ENCODE measurements at places on chromosomes 2 and 18.

DNA sequence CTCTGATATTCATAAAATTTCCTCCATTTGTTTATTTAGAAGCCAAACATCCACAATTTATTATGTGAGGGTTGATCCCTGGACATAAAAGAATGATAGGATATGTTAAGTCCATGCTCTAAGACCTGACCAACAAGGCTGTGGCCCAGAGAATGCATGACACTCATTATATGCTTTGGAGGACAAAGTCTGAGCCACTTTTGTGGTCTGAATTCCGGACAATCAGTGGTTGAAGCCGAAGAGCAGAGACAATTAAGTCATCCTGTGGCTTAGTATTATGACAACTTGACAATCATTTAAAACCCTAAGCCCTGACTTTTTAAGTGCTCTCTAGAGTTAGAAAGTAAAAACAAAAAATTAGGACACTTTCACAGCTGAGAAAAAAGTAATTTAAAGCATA, 483.3 kb downstream of the PLCL1 start:
- no peak for DNase-seq

DNA sequence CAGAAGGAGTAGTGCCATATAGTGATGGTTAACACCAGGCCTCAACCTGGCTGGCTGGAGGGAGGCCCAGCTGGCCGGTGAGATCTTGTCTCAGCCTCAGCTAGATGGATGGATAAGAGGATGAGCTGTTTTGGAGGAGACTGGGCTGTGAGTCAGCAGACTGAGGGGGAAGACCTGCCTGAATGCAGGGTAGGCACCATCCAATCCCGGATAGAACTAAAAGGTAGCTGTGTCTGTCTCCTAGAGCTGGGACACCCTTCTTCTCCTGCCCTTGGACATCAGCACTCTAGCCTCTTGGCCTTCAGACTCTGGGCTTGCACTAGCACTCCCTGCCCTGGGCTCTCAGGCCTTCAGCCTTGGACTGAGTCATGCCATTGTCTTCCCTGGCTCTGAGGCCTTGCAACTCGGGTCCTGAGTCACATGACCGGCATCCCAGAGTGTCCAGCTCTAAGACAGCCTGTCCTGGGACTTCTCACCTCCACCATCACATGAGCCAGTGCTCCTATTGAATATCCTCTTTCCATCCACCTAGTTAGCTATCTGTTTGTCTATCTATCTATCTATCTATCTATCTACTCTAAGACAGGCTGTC, 131.3 kb downstream of the TPO start:
- DNase-seq, result no peak

- no peak for DNase-seq
Observed at GRCh38 chr2:151049746-151050145, 211.9 kb downstream of the RBM43 start.

GRCh38 chr18:53798516-53798915, 426.0 kb downstream of the MBD2 start:
- no peak for DNase-seq

GRCh38 chr2:43133708-43134570, 92.5 kb downstream of the ZFP36L2 start:
- DNase-seq, result peak; percentile 51

- DNase-seq, result no peak
Observed at GRCh38 chr2:2320486-2321199, 10.4 kb downstream of the MYT1L start.

DNA sequence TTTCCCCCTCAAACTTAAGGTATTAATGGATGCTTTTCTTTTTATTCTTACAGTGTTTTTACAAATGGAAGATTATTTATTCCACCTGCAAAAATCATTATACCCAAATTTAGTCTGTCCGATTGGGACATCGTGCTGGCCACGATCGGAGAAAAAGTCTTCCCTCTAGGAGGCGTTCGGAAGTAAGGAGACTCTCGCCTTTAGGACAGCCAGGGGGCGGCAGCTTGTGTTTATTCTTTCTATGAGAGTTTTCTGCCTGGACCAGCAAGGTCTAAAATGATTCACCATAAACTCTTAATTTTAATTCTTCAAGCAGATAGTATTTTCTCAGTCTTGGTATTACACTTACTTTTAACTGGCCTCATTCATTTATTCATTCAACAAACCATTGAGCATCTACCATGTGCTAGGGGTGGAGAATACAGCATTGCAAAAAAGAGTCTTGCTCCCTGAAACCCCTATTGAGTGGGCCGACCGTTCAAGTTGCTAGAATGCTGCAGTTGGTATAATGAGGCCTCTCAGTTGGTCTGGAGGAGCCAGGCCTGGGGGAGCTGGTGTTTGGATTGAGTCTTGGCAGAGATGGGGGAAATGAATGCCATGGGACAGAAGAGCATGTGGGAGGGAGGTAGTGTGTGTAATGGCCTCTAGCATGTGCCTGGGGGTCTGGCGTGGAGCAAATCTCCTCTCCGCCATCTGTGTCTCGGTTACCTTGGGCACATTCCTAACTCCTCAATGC, 38.7 kb downstream of the DCDC2C start:
- DNase-seq, result no peak

DNA sequence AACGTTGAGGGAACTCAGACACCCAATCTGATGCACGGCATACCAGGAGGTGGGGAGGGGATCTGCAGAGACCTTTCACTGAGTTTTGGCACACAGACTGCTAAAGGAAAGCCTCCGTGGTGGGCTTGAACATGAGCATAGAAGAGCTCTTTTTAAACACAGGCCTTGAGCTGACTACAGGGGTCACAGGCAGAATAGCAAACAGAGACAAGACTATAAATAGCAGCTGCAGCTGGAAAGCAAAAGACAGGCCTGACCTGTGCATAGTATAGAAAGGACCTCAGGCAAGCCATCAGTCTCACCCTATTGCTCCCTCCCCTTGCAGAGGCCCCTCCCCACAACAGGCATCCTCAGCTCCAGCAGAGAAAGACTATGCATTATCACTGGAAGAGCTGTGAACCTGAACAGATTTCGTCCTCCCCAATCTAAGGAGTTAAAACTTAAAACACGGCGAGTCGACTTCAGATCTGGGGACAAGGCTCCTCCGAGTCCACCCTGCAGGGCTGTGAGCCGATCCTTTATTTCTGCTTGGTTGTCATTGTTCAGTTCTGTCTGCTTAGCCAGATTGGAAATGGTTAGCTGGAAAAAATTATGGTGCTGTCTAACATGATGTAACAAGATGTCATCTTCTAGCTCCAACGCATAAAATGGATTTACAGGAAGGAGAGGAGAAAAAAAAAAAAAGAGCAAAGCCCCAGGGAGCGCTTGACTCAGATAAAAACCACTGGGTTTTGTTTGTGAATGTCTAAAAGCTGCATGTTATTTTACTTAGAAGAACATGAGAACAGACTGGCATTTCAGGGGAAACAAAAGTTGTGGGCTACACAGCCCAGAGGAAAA, 25.2 kb upstream of the LCLAT1 start:
- DNase-seq, result no peak

DNA sequence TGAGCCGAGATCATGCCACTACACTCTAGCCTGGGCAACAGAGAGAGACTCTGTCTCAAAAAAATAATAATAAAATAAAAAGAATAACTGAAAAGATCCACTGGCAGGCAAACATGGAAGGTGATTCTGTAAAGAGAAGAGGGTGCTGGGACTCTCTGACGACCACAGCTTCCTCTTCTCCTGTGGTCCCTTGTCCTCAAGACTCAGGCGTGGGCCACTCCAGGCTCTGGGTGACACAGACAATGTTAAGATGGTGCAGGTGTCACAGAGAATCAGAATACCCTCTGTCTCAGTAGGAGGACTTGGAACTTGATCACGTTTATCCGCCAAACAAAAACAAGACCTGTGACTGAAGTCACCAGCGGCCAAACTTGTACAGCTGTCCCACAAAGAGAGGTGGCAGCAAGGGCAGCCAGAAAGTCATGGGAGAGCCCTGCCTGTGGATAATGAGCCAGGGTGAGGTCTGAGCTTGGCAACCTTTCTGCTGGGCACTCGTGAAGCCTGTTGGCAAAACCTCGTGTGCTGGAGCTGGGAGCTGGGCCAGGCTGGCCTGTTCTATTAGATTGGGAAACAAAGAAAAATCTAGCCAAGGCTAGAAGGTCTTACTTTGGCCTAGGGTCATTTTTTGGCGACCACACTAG, 76.4 kb upstream of the ITGA6 start:
- DNase-seq, result no peak

- DNase-seq, result peak; percentile 5
Observed at GRCh38 chr2:73070643-73071359, 711 bp downstream of the SFXN5 start.

GRCh38 chr18:42745171-42745570, 370.3 kb downstream of the RIT2 start:
- no peak for DNase-seq

- no peak for DNase-seq
Observed at GRCh38 chr2:63891488-63892030, 49.9 kb downstream of the UGP2 start.

GRCh38 chr2:86344404-86344803, 7.0 kb upstream of the REEP1 start:
- DNase-seq, result no peak

DNA sequence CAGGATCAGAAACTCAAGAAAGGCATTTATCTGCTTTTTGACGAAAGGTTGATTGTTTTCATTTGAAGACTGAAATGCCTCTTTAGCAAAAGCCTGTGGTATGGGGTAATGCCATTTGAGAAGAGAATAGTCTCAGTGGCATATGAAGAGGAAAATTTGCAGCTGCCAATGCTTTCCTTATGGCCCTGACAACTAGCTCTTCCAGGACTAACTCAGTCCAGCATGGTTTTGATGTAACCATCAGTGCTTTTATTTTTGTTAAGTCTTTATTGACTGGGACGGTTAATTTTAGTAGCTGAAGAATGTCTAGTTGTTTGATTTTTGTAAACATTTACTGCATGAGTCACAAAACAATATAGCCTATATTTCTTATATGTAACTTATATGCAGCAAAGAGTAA, 158.4 kb downstream of the LNPK start:
- no peak for DNase-seq

GRCh38 chr2:264493-265468, at the start of gene ACP1:
Gene ACP1 (plus strand): TSS chr2:264947. CDS start chr2:264965, 18 bp downstream.
- DNase-seq, result peak; percentile 87

GRCh38 chr2:26623541-26624495, 17.3 kb downstream of the CIB4 start:
- DNase-seq, result no peak

GRCh38 chr2:220144411-220144810, 517.0 kb downstream of the SLC4A3 start:
- no peak for DNase-seq

- no peak for DNase-seq
Observed at GRCh38 chr2:199940373-199940772, 14.9 kb downstream of the TYW5 start.

DNA sequence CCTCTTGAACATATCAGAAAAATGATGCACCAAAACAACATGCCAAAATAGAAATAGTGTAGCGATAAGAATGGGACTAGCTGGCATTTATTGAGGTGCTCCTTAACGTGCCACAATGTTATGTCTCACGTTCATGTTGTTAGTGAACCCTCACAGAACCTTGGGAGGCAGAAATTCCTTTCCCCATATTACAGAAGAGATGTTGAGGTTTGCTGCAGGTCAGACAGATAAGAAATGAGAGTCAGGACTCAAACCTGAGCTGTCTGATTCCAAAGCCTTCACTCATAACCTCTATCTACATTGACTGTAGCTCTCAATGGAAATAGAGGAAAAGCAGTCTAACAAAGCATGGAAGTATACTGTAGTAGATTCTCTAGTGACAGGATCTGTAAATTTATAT, 163.3 kb upstream of the STK17B start:
- DNase-seq, result no peak

DNA sequence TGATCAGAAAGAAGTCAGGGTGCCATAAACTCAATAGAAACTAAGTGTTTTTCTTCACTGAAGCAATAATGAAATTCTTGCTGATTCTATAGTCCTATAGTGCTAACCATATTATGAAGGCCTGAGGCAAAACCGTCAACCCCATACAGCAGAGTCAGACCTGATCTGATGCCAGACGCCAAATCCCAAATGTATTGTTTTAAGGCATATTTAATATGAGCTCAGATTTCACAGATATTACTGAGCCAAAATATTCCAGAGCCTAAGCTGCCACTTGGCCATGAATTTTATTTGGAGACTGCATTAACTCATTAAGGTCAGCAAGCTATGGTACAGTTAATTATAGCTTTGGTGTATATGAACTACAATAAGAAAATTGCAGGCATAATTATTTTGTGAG, 53.4 kb downstream of the SCN1A start:
- DNase-seq, result no peak

- no peak for DNase-seq
Observed at GRCh38 chr2:219638948-219639755, 11.7 kb downstream of the SLC4A3 start.

GRCh38 chr2:135974036-135974435, 11.4 kb downstream of the DARS1 start:
- DNase-seq, result no peak

DNA sequence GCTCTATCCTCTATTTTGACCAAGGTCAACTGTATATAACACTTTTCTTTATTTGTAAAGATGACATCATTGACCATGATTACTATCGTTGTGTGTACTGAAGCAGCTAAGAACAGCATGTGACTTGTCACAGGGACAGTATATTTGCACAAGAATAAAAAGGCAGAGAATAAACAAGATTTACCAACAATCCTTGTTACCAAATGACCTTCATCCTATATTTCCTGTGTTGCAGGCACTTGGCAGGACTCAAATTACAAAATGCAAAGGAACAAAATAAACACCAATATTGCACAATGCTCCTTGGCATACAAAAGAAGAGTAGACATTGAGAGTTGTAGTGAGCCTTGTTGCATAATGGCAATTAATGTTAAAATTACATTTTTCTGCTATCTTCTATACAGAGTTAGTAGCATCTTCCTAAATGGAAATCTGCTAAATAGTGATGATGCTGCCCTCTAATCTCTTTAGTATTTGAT, 61.8 kb downstream of the RFTN2 start:
- DNase-seq, result no peak

DNA sequence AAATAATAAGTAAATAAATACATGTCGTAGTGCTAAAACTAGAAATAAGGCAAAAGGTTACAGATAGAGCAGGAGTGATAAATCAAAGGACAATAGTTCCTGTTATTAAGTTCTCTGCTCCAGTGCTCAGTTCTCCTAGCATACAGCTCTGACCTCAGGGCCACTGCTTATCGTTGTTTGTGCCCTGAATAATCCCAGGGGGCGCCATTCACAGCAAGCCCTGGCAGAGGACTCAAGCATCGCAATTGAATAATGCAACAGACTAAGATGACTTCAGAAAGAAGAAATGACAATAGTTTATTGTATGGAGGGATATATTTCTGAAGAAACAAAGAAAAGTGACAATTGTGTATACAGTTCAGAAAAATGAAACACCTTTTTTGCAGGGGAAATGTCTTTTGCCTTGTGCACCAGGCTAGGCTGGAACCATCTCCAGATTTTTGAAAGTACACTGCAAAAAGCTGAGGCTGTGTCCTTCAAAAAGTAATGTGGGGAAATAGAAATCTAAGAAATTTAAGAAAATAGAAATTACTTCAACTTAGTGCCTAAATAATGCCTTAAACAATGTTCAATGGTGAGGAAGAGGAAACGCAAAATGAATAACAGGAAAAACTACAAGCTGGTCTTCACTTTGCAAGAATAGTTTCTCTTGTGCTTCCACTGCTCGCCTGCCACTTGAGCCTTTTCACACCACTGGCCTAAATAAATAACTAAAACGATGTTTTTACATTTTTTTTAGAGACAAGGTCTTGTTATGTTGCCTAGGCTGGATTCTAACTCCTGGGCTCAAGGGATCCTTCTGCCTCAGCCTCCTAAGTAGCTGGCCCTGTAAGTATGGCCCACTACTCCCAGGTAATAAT, 19.0 kb upstream of the CCNYL1 start:
- peak; percentile 34 for DNase-seq

- no peak for DNase-seq
Observed at GRCh38 chr18:28068207-28068606, 108.7 kb downstream of the CDH2 start.
